ENCODE measurements at places on chromosomes 2 and 18.

GRCh38 chr2:58968885-58969284 lies 727.8 kb upstream of the FANCL start:
- DNase-seq: no peak

GRCh38 chr18:55588870-55589595 lies 1.0 kb upstream of the TCF4 start:
- DNase-seq: no peak

- DNase-seq: no peak
Observed at GRCh38 chr2:191018048-191018447, 4.1 kb upstream of the STAT1 start.

GRCh38 chr2:50215736-50216135 lies 816.2 kb downstream of the NRXN1 start:
- no peak for DNase-seq

GRCh38 chr18:56315363-56315762 lies 323.0 kb downstream of the TXNL1 start:
- DNase-seq: no peak

- DNase-seq: no peak
Observed at GRCh38 chr2:158845859-158846258, 50.7 kb downstream of the DAPL1 start.

GRCh38 chr2:37489041-37489456 lies 144.6 kb downstream of the QPCT start:
- DNase-seq: no peak

DNA sequence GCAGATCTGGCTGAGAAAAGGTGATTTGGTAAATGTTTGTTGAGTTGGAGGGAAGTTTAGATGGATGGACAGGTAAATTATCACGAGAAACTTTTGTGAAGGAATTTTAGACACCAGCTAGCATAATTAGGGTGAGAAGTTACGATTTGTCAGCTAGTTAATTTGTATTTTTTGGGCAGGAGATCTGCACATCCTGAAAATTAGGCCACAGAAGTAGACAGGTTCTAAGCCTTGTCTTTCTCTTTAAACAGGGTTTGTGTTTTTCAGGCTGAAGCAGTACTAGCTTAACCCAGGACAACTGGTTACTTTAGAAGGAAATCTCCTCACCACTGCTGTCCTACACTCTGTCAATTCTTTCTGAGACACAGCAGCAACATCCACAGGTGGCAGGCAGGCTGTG lies 49.1 kb downstream of the DDX1 start:
- DNase-seq: no peak

DNA sequence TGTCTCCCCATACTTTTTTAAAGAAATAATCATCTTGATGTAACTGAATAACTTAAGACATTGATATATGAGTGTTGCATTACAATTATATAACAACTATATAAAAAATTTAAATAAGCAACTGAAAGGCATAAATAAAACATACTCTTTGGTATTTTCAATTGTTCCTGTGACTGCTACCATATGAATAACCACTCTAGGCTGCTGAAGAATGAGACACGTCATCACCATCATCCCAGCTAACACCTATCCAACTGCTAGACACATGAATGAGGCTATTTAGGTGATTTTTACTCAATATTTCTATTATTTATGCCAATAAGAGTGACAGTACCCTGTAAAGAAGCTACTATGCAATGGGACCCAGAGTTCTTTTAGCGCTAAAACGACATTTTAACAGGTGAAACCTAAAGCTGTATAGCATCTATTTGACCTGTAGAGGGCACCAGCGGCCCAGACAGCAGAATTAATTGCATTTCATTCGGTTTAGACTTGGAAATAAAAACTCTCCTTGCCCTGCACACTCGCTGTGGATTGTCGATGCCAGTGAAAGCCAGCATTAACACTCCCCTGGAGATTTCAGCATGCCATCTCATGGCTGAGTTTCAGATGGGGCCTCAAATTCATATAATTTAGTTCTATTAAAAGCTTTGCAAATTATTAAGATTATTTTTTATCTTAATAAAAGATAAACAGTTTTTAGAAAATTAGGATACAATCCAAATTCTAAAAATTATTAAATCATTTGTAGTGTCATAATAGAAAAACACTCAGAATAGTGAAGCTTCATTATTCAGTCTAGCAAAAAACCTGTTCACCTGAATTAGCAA lies 89.4 kb upstream of the MAP2 start:
- peak; percentile 26 for DNase-seq

DNA sequence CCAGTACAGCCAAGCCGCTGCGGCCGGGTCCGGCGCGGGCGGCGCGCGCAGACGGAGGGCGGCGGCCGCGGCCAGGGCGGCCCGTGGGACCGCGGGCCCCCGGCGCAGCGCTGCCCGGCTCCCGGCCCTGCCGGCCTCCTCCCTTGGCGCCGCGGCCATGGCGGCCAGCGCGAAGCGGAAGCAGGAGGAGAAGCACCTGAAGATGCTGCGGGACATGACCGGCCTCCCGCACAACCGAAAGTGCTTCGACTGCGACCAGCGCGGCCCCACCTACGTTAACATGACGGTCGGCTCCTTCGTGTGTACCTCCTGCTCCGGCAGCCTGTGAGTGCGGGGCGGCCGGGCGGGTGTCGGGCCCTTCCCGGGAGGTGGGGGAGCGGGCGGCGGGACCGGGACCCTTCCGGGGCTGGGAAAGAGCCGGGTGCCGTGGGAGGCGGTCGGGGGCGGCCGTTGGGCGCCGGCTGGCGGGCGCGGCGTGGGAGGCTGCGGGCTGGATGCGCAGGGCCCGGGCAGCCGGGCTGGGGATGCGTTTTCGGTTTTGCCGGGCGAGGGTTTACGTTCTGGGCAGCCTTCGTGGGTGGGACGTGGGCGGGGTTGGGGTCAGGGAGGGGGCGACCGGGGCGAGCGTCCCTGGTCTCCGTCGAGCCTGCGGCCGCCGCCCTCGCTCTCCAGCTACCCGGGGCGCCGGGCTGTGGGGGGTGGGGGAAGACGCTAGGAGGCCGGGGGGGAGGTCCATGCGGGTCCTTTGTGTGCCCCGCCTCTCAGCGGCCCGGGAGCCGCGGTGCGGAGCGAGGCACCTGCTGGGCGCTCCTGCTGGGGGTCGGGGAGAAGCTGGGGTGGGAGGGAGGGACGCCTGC lies 537 bp downstream of the AGFG1 start:
- peak; percentile 38 for DNase-seq

GRCh38 chr2:149077861-149078260 lies 39.4 kb downstream of the LYPD6B start:
- no peak for DNase-seq

DNA sequence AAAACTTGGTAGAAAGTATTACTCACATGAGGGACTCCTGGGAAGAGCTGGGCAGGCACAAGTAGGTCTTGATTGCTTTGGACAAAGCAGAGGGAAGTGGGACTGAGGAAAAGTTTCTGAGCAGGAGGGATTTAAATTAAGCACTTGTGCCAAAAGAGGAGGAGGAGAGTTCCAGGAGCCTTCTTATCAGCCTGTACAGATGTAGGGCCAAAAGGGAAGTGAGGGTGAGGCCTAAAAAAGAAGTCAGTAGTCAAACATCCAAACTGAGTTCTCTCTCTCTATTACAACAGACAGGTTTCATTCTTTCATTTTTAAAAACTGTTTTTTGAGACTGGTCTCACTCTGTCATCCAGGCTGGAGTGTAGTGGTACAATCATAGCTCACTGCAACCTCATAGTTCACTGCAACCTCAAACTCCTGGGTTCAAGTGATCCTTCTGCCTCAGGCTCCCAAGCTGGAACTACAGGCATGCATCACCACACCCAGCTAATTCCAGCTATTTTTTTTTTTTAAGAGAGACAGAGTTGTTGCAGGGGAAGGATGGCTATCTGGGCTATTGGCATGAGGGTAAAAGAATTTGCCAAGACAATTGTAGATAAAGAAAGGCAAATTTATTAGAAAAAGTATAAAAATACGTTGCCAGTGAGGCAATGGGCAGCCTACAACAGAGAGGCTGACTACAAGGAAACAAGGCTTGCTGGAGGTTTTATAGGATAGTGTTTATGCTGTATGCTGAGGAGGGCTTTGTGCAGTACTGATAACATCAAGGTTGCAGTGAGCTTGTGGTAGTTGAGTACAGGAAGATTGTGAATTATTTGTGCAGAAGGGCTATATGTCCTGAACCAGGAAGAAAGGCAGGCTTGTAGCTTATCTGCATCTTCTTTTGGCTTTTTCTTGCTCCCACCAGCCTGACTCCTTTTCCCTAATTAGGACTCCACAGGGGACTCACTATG lies 29.0 kb downstream of the CFAP210 start:
- no peak for DNase-seq

DNA sequence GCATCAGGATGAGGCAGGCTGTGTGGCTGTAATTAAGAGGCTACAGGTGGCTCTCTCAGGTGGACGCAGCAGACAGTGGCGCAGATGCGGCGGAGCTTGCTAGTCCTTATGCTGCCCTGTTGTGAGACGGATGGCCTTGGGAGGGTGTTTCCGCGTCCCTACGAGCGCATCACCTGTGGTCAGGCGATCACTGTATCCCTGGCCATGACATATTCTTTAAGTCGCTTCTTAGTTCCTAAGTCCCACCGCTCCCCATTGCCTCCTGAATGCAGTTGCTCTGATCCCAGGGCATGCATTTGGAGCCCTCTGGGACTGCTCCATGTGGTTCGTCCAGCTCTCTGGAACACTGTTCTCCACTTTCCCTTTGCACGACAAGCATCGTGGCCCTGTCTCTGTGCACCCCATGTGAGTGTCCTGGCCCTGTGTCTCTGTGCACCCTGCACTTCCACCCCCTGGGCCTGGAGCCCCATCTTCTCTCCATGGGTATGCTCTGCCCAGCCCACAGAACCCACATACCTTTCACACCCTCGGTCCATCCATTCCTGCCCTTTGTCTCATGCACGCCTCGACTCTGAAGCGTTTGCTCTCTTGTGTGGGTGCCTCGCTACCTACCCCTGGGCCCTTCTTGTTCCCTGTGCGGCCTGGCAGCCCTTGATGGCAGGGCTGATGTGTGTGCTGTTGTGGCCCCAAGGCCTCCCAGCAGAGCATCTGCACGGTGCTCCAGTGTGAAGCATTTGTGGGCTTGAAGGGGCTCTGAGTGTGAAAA lies 74.4 kb downstream of the SH3RF3 start:
- DNase-seq: no peak
